Suppressor macrophage treated with lipopolysaccharide for 1 hour (primary cell): ENCODE measurements at places on chromosomes 1 and 21.
A peak's percentile ranks its signal among the peaks of the same experiment; 100 is the strongest.

DNA sequence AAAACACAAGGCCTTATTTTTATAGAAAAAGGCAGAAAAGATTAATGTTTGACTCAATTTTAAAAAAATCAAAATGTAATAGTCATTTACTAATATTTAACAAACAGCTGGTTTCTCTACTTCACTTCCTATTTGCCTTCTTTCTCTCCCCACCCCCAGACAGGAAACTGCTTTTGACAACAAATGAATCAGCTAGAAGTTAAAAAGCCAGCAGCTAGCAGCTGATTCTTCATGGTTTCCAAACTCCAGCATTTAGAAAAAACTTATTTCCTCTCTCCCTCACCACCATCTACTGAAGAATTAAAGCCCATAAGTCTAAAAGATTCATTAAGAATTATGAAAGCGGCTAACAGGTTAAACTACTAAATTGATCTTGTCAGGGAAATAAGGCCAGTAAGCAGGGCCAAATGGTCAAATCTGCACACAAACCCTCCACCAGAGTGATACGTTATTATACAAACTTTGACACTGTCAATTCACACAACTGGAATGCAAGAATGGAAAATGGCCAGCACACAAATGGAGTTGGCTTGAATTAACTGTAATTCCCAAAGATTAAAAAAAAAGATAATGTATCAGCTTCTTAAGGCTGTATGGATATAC, 4.0 kb downstream of the WDR26 start:
- DNase-seq = peak; percentile 85

DNA sequence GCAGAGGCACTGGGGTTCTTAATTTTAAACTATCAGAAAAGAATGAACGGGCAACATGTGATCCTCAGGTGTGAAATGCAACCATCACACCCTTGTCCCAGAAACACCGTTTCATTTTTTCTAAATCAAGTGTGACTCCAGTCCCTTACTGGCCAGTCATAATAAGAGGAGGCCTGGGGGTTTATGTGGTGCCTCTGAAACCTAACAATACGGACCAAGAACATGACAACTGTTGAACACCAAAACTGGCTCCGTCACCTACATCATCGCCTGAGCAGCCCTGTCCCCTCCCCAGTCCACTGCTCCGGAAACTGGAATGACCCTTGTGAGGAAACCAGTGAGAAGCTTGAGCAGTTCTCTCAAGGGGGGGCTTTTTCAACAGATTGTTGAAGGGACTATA, 55.9 kb upstream of the KIF26B start:
- DNase-seq = no peak

GRCh38 chr1:107740579-107740978, 224.4 kb downstream of the VAV3 start:
- DNase-seq = peak; percentile 31

DNA sequence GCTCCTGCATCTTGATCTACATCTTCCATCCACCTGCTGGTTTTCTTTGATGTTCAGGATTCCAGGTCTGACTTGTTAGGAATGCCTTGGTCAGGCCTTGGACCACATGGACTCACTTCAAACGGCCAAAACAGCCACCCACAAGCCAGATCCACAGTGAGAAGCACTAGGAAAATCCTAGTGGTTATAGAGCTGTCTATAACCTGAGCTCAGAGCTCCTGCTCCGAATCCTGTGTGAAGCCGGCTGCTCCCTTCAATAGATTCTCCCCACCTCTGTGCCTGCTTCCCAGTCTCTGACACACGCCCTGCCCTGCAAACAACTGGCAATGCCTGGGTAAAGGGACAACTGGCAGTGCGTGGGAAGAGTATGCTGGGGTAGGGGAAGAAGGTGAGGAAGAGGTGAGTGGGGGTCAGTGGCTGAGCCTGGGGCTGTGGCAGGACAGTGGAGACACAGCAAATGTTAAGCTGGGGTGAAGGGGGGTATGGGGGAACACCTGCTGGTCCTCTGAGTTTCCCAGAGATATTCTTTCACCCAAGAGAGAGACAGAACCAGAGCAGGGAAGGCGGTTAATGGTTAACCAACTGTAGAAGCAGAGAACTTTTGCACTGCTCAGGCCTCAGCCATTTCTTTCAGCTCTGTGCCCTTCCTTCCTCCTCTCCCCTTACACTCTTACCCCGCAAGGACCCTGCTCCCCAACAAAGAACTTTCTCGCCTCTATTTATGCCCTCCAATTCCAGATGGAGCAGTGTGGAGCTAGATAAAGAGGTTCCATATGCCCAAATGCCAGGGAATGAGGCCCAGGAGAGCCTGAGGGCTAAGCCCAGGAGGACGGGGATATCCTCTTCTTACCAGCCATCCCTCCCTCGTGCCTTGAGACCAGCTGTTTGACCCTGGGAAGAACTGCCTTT, 4.5 kb downstream of the PLXNA2 start:
- no peak for DNase-seq
